ENCODE measurements at places on chromosomes 5 and 9.

GRCh38 chr5:59489551-59489950 is 404.0 kb downstream of the PDE4D start:
- no peak for DNase-seq

- no peak for DNase-seq
Observed at GRCh38 chr5:39648848-39649227, 224.1 kb upstream of the DAB2 start.

- no peak for DNase-seq
Observed at GRCh38 chr5:111719773-111720172, 37.2 kb downstream of the NREP start.

DNA sequence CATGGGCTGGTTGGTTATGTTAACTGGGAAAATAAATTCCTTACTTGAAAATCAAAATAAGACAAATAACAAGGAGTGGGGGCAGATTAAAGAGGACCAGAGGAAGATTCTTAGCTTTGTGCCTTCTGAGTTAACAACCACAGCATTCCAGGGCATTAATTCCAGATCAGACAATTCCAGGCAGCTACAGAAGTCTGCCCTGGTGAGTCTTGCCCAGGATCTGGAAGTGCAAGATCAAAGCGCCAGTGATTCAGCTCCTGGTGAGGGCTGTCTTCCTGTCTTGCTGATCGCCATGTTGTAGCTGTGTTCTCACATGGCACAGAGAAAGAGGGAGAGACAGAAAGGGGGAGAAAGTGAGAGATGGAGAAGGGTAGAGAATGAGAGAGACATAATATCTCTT is 65.6 kb downstream of the ANXA2R start:
- DNase-seq: no peak

GRCh38 chr9:73680831-73681230 is 529.2 kb downstream of the ANXA1 start:
- no peak for DNase-seq

- no peak for DNase-seq
Observed at GRCh38 chr5:143262393-143263174, 140.9 kb downstream of the NR3C1 start.

- DNase-seq: no peak
Observed at GRCh38 chr5:99795031-99795430, 740.1 kb upstream of the FAM174A start.

DNA sequence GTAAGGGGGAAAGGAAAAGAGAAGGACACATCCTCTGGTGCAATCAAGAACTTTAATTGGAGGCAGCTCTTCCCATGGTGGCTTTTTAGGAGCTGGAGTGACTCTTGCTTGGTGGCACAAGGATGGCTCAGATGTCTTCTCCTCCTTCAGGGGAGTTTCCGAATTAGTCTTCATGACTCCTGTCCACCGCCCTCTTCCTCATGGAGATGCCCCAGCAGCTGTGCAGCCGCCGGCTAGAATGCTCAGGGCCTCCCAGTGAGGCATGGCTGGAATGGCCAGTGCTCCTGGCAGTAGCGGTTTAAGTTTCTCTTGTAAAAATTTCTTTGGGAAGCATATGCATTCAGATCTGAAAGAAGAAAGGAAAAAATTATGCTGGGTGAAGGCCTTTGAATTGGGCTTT is 8.8 kb upstream of the TEX53 start:
- no peak for DNase-seq

DNA sequence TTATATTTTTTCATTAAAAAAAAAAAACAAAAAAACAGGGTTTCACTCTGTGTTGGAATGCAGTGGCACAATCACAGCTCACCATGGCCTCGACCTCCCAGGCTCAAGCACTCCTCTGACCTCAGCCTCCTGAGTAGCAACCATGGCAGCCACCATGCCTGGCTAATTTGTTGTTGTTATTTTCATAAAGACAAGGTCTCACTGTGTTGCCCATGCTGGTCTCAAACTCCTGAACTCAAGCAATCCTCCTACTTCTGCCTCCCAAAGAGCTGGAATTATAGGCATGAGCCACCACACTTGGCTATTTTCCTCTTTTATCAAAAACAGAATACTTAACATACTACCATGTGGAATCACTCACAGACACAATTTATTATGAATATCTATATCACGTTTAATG is 46.7 kb downstream of the UBAP2 start:
- DNase-seq: no peak

DNA sequence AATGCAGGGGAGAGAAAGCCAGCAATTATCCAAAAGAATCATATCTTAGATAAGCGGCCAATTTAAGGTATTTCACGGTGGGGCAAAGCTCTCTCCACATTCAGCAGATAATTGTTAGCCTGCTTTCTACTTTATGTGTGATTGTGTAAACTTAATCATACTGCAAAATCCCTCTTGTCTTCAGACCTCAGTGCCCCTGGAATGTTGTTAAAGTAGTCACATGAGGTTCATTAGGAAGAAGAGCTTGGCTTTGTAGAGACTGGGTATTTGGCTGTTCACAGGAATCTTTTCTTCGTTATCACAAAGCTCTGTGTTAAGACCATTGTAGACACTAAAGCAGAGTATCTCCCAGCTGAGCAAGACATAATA is 127.0 kb downstream of the RFK start:
- no peak for DNase-seq

DNA sequence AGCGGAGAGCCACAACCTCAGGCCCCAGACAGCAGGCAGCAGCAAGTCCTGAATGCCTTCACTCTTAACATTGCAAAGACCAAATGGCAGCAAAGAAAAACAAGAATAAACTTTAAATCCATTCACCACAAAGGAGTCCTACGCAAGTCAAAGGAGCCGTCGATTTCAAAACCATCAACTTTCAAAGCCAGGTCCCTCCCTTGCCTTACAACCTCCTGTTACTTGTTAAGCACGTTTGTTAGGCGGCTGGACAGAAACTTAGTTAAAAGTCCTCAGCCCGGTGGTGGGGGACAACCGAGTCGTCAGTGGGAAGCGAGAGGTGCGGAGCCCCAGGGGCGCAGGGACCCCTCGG is 938 bp downstream of the LPAR1 start:
- DNase-seq: no peak

GRCh38 chr9:36559036-36559695 is 13.5 kb upstream of the MELK start:
- no peak for DNase-seq

- no peak for DNase-seq
Observed at GRCh38 chr5:132060501-132061161, at the start of gene IL3. Gene IL3 (plus strand): TSS chr5:132060655. CDS start chr5:132060707, 52 bp downstream.

DNA sequence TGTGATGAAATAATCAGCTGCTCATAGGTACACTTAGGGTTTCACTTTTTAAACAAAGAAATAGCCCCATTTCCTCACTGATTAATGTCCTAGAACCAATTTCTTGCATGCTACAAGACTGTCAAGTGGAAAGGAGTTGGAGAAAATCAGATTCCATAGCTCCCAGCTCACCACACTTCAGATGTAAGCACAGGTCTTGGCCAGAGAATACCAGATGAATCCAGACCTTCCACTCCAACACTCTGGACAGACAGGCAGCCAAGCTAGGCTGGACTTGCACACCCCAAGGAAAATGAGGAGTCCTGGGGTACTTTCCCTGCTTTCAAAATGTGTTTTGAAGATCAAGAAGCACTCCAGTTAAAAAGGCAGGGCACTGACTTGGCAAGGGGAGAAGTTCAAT is 68.5 kb downstream of the KLHL3 start:
- no peak for DNase-seq

DNA sequence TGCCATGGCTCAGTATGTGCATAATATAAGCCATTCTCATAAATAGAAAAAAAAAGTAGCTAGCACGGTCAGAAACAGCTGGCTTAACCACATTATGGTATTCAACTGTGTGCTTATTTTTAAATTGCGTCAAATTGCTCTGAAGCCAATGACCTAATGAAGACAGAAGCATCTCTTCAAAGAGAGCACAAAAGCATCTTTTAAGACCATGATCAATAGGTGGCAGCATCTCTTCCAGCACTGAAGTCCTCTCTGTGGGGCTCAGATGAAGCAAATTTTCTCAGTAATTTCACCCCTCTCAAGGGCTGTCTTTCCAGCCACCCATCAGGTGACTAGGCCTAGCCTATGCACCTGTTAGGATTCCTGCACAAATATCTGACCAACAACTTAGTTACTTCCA is 251.4 kb downstream of the GLIS3 start:
- DNase-seq: peak; percentile 22

DNA sequence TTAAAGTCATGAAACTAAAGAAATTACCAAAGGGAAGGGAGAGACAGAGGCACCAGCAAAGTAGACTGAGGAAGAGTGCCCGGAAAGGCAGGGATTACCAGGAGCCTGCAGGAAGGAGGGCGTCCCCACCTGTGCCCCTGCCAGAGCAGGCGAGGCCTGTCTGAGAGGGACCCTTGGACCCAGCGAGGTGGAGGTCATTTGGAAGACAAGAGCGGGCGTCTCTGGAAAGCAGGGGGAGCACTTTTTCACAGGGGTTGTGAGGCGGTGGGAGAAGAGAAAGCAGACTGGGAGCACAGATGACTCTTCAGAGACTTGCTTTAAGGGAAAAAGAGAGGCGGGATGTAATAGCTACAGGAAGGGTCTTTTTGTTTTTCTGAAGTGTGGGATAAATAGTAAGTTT is 27.5 kb upstream of the SLC2A8 start:
- no peak for DNase-seq

DNA sequence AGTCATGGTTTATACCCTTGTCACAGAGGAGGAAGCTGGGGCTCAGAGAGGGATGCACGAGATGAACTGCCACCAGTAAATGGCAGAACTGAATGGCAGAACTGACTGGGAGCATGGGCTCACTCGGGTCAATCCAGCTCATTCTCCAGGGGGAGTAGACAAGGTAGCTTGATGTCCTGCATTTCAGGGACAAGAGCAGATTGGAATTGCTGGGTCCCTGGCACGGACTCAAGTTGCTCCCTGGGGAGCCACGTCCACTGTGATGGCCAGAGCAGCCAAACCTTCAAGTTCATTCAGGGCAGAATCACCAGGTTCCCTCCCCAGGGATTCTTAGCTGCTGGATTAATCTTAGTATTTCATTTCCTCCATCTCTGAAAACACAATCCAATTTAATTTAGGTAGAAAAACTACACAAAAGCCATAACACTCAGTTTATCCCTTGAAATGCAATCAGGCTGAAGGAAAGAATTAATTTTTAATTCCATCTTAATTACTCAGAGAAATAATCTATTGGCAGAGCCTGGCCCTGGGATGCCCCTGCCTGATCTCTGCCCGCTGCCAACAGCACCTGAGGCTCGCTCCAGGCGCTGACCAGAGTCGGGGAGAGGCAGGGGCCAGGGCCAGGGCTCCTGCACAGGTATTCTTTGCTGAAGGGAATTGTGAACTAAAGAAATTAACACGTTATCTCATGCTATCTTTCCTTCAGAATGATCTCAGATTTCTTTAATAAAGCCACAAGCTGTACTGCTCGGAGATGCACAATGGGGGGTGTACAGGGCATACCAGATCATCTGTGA is 42.0 kb upstream of the UNC5A start:
- DNase-seq: no peak

DNA sequence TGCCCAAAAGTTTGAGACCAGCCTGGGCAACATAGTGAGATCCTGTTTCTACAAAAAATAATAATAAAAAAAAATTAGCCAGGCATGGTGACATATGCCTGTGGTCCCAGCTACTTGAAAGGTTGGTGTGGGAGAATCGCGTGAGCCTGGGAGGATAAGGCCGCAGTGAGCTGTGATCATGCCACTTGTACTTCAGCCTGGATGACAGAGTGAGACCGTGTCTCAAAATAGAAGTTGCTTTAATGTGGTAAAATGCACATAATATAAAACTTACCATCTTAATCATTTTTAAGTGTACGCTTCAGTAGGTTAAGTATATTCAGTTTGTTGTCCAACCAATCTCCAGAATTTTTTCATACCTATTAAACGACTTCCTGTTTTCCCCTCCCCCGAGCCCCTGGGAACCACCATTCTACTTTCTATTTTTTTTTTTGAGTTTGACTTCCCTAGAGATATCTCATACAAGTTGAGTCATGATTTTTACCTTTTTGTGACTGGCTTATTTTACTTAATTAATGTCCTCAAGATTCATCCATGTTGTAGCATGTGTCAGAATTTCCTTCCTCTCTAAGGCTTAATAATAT is 120.1 kb upstream of the POC5 start:
- no peak for DNase-seq

- DNase-seq: no peak
Observed at GRCh38 chr5:65760504-65761275, 38.7 kb downstream of the NLN start.

DNA sequence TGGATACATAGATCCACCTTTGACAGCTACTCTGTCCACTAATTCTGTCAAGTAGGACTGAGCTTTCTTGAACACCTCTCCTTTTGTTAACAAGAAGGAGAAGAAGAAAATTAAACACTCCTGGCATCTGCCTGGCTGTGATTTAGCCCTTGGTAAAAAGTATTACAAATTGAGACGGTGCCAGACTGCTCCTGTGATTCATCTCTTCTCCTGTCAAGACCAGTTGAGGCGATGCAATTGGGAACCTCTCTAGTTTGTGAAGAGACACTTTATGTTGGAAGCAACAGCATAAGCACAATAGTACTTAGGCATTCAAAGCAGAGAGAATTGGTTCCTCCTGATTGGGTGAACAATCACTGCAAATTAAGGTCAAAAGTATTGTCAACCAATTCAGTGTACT is 72.7 kb downstream of the GHR start:
- no peak for DNase-seq

DNA sequence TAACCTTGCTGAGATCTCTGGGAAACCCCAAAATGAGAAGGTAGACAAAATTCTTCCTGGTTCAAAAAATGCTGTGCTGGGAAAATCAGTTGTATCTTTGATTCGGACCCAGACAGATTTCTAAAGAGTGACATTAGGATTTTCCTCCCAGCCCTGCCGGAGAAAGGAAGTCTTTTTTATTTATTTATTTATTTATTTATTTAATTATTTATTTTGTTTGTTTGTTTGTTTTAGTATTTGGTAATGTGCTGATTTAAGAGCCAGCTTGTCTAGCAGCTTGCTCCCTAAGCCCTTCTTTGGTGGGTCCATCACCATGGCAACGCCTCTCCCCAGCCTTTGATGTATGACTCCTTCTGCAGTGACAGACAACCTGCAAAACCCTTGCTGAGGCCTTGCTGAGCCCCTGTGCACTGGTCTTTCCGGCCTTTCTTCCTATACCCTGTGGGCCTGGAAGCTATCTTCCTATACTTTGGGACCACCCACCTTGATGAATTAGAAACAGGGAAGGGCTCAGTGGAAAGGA is 60.6 kb upstream of the AFAP1L1 start:
- DNase-seq: no peak

GRCh38 chr9:31471010-31471409 is 913.4 kb upstream of the ACO1 start:
- DNase-seq: no peak

DNA sequence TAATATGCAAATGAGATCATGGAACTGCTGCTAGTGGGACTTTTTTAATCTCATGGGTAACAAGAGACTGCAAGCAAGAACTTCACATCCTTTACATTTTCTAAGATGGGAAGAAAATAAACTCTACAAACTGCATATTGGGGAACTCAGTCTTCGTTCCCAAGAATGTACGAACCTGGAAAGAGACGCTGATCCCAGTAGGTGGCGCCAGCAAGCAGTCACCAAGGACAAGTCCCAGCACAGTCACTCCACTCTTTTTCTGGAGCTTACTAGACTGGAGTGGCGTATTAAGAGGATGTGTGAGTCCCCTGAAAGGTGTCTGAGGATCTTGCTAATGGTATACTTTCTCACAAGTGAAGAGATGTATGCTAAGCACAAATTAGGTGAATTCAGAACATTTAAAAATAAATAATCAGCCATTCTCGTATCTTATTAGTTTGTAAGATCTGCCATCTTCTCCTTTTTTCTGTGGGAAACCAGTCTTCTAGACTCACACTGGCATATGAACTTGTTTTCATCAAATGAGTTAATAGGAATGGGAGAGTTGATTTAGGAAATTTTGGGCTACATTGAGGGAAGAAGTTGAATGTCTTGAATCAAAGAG is 16.0 kb upstream of the PUM3 start:
- peak; percentile 72 for DNase-seq
